ENCODE measurements at places on chromosomes 3 and 15.
A peak's percentile ranks its signal among the peaks of the same experiment; 100 is the strongest.

DNA sequence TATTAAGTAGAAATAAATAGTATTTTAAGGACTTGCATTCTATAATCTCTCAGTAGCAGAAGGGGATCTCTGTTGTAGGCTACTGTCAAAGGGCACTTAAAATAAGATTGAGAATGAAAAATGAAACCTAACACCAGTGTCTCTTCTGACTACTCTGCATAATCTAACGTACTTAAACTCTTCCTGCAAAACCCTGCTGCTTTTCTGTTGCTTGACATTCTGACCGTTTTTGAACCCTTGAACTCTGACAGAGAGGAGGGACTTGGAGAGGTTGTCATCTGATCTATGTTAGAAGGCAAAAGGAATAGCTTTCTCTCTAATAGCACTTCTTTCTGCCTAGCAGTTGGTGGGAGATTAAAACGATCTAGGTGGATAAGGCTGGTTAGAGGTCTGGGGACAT is 204.6 kb downstream of the ZIC1 start:
- DNase-seq = no peak

DNA sequence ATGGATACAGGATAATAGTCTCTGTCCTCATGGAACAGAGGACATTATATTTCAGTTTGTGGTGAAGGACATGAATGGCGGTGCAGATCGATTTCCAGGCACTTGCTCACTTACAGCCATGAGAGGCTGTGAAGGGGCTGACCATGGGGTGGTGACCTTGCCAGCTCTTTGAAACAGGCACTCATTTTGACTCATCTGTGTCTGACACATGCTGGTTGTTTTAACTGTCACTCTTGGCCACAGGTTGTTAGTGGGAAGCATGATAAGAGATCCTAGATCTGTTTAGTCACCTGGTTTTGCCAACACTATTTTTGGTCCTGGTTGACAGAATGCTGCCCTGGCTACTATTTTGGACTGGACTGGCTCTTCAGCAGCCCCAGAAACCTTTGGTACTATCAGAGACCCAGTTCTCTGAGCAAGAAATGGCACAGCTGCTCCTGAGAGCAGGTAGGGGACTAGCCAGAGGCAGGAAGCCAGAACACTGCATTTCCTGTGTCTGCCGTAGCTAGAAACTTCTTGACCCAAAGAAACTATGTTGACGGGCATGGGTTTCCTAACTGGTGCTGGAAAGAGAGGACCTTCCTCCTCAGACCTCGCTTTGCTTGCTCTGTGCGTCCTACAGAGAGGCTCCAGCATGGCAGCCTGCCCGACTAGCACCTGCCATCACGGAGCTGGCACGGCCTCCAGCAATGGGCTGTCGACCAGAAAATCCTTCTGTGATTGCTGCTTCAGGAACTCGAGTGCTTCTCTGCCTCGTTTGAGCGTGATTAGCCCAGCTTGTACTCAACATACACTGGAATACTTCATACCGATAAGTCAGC is 6.3 kb downstream of the PXYLP1 start:
- DNase-seq = no peak

DNA sequence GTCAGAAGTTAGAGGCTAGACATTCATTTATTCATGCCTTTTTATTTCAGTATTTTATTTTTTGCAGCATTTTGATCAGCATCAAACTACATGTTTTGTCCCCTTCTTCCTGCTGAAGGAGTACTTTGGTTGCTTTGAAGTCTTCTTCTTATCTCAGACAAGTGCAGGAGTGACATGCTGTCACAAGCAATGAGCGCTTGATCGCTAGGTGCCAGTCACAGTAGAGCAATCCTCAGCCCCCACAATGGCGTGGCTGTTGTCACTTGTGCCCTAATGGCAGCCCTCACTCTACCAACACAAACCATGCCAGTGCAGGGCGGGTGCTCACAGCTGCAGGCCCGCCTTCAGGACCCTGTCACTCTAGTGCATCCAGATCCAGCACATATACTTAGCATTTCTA is 184.6 kb upstream of the FEZF2 start:
- DNase-seq = no peak

DNA sequence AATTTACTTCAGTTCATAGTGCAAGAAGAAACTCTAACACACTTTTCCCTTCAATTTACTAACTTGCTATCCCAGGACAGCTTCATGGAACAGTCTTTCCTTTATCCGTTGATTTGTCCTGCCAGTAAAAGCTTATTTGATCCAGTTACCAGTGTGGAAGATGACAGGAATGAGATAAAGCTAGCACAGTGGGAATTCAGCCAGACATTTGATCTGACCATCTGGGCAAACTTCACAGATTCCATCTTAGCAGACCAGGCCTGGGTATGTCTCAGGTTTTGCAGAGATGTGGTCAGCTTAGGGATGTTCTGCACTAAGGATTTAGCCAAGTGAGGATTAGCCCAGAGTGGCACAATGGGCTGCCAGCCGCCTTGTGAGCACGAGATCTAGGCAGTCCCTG is 19.7 kb downstream of the CEMIP start:
- DNase-seq = no peak

DNA sequence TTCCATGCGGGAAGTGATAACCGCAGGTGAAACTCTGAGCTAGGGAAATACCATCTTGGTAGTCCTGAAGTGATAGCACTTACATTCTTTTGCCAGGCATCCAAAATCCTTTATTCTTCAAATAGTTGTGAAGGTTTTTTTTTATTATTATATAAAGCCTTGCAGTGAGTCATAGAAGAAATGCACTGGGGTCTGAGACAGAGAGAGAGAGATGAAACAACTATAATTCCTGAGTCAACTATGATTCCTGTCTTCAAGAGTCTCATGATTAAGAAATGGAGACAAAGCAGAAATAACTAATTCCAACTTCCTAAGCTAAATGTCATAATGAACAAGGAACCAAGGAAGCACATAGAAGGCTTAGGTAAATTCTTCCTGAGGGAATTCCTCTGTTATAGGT is 495.6 kb downstream of the LPP start:
- DNase-seq = no peak

DNA sequence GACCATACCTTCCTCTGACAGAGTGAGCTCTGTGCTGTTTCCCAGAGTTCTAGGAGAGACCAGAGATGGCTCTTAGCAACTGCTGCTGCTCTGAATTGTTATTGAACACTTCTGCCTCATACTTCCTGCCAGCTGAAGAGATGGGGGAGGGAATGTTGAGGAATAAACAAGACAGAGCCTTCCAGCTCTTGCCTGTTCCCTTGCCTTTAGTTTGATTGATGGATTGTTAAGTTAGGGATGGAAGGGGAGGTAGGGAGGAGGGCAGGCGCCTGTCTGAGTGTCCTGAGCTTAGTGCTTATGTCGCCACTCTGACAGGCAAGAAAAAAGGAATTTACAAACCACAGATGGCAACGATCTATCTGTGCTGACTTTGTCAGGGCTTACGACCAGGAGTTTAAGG is 42.8 kb downstream of the ZNF609 start:
- DNase-seq = no peak

DNA sequence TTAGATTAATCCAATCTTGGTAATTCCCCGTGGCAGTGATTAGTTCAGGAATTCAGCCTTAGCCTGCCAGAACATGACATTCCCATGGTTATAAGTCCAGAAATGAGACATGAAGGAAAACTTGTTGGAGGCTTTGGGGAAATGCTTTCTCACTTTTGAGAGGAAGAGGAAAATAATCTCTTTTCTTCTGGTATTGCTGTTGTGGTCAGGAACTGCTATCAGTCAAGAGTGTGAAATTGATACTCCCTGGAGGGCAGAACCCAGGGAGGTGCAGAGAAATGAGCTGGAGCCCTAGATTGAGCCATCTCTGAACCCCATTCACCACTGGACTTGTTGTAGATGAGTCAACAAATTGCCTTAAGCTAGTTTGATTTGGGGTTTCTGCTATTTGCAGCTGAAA is 38.6 kb upstream of the APH1B start:
- DNase-seq = peak; percentile 51

DNA sequence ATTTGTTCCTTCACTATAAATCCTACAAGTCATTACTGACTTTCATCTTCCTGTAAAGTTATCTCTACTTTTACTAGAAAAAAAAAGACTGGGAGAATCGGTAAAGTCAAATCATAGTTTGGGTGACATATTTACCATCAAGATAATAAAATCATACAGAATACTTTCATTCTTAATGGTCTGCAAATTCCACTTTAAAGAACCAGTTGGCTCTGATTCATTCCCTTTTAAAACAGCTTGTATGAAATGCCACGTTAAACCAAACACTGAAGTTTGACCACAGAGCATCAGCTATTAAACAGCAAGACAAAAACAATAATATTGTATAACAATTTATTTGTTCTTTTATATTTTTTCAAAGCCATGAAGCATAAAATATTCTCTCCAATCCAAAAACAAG is 100.7 kb downstream of the FBN1 start:
- DNase-seq = no peak

- DNase-seq = peak; percentile 56
Observed at GRCh38 chr15:98292442-98293240, 332.1 kb downstream of the ARRDC4 start.

DNA sequence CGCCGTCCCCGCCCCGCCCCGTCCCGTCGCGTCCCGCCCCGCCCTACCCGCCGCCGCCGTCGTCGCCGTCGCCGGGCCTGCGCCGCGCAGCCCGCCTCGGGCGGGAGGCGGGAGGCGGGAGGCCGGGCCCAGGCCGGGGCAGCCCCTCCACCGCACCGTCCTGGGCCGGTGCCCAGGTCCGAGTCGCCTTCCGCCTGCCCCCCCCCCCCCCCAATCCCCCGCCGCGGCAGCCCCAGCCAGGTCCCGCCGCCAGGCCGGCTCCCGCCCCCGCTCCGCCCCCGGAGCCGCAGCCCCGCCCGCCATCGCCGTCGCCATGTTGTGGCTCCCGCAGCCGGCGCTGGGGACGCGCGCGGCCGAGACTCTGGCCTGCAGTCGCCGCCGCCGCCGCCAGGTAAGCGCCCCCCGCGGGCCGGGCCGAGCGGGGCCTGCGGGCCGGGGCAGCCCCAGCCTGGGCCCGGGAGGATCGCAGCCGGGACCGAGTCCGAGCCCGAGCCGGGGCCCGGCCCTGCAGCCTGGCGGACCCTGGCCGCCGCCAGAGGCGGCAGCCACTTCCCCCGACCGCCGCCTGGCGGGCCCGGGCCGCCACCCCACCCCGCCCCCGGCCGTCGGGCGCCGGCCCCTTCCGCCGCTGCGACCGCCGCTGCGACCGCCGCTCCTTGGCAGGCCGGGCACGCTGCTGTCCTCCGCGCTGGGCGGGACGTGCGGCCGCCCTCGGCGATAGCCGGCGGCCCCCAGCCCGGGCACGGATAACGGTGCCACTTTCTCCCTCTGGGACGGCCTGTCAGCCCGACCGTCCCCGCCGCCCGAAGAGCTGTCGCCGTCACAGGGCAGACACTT is at the start of gene ZNF592:
Gene ZNF592, plus strand, starts transcription at position 319 of the 837 bp plus-strand sequence. CDS start 34,084 bp downstream, outside the sequence.
- DNase-seq = peak; percentile 92

GRCh38 chr3:172098698-172099494 is 59.5 kb downstream of the FNDC3B start:
- DNase-seq = no peak

- no peak for DNase-seq
Observed at GRCh38 chr3:196111939-196112386, 30.1 kb upstream of the TFRC start.

DNA sequence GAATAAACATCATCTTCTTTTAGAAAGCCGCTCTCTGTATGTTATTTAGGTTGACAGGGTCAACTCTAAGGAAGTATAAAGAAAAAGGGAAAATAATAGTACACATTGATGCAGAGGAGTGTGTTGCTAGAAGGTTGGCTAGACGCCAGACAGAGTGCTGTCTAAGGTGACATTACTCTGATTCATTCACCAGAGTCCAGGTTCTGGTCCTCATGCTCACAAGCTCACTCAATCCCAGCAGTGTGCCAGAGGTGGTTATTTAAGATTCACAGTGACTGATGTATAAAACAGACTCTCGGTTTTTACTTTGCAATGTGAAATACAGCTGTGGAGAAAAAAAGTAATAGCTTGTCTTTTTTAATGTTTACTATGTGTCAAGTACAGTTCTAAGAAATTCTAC is 1.7 kb downstream of the CFAP44 start:
- DNase-seq = no peak

DNA sequence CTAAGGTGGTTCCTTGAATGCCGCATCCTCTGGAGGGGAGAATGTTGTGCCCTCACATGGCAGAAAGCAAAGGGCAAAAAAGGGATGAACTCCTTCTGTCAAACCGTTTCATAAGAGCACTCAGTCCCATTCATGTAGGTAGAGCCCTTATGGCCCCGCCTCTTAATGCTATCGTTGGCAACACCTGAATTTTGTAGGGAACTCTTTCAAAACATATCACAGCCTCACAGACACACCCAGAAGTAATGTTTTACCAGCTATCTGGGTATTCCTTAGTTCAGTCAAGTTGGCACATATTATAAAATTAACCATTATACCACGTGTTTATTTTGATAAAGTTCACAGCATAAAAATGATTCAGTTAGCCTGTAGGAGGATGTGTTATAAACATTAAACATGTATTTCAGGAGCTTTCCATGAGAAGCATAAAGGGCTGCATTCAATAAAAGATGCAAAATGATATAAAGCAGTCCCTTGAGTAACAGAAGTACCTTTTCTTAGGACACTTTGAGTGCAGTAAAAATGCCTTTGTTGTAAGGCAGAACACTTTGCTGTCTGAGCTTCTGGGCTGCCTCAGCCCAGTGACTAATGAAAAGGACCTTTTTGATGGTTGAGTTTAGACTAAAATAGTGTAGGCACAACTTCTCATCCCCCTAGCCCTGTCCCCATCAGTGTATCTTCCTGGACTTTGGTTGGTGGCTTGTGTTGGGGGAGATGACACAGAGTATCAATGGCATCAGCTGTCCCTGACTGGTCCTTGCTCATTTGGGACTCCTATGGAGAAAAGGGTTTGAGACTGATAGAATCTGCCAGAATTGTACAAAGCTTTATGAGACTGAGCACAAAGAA is 263.5 kb upstream of the TPRG1 start:
- no peak for DNase-seq

GRCh38 chr15:51089699-51090453 is 4.8 kb downstream of the TNFAIP8L3 start:
- DNase-seq = no peak

DNA sequence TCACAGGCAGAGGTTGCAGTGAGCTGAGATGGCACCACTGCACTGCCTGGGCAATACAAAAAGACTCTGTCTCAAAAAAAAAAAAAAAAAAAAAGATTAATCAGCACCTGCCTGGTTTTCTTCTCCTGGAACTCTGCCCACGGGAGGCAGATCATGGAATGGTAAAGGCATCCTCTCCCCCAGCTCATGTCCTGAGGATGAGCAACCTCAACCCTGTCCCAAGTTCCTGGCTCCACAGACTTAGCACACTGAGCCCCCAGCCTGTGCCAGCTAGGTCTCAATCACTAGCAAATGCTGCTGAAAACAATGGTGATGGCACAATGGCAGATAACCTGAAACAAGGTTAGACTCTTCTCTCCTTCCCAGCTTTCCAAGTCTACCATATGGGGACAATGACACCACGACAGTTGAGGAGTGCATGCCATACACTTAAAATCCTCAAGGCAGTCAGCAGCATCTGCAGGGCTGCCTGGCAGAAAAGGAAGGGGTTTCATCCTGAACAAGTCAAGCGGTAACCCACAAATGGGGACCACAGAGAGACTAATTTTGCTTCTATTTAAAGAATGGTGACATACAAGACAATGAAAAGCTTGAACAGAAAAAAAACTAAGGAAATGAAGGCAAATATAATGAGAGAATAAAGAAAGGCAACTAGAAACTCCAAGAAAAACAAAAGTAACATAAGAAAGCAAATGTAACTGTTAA is 4.8 kb downstream of the CLN6 start:
- no peak for DNase-seq

- DNase-seq = no peak
Observed at GRCh38 chr15:52180196-52180835, 10.9 kb downstream of the GNB5 start.
